ENCODE measurements at places on chromosomes 2 and 18.

- no peaks in the 10 kb centered on the region for H3K4me1 ChIP-seq
- no peaks in the 10 kb centered on the region for H3K36me3 ChIP-seq
- DNase-seq, result no peak
- no peak overlapping the region for H3K27ac ChIP-seq
Measured at GRCh38 chr18:62697636-62698035, 17.7 kb upstream of the PHLPP1 start.

DNA sequence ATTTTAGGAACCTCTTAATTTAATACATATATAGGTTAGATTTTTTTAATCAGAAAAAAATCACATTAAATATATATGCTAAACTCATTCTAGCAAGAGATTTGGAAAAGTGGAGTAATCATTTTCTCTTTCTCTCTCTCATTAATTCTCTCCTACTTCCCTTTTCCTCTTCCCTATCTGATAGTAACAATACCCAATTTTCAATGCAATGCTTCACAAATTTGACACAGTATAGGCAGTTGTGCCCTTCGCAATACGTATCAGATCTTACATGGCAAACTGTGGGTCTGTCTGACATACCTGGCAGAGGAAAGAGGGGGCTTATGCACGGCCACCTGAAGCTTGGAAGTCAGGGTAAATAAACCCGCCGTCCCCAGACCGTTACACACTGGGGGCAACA lies 444.3 kb downstream of the NBAS start:
- no peaks in the 10 kb centered on the region for H3K27me3 ChIP-seq
- no peak overlapping the region for H3K4me3 ChIP-seq
- no peak for DNase-seq
- no peaks in the 10 kb centered on the region for H3K4me1 ChIP-seq
- no peak overlapping the region for H3K27ac ChIP-seq
- H3K36me3 ChIP-seq, result no peaks in the 10 kb centered on the region

DNA sequence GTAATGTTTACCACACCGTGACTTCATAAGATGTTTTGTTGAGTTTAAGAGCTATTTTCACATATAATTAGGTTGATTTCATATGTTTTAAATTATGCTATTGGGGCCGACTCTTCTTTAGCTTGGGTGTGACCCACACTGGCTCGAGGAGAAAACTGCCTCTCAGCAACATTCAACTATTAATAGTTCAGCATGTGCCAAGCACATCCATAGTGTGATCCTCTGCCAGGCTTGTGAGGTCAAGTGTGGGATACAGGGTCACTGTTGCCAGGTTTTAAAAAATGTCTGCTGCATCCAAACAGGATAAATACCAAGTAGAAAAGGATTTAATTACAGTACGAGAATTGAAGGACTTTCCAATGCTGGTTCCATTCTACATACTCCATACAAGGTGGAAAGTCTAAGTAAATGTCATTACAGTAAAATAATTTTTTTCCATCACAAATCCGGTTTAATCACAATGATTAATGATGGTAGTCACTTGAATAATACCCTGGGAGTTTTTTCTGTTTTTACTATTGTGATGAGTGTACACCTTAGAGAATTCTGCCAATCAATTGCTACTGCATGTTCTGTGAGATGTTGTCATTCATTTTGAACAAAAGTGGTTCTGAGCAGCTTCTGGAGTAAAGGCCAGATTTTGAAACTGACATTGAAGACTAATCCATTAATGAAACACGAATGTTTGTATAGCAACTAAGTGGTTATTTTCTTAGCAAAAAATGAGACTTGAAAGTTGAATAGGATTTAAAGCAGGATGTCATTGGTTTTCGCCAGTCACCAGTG lies 84.5 kb downstream of the ABI2 start:
- no peaks in the 10 kb centered on the region for H3K27me3 ChIP-seq
- H3K27ac ChIP-seq, result no peak overlapping the region
- no peak for DNase-seq
- H3K4me1 ChIP-seq, result no peaks in the 10 kb centered on the region
- H3K4me3 ChIP-seq, result no peak overlapping the region
- H3K36me3 ChIP-seq, result peaks cover 11% of the 10 kb centered on the region

DNA sequence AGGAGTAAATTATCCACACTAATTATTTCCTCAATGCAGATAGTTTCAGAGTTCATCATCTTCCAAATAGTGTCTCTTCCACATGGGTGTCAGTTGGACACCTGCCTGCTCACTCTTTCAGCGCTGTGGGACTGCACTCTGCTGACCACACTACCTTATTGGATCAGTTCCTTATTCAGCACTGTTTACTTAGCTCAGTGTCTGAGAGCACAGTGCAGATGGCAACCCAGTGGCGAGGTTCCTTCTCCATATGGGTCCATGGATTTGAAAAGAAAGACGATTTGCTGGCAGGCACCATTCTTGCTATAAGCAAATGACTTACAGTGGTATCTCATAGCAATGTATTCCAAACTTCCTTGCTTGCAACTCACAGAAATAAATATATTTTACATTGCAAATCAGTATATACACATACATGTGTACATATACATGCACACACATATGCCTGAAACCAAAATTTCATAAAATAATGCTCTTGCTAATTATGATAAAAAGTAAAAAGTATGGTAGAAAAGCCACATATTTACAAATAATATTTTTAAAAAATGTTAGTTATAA lies 354.8 kb downstream of the INSIG2 start:
- no peaks in the 10 kb centered on the region for H3K27me3 ChIP-seq
- H3K4me3 ChIP-seq, result no peak overlapping the region
- H3K4me1 ChIP-seq, result no peaks in the 10 kb centered on the region
- DNase-seq, result no peak
- no peaks in the 10 kb centered on the region for H3K36me3 ChIP-seq

DNA sequence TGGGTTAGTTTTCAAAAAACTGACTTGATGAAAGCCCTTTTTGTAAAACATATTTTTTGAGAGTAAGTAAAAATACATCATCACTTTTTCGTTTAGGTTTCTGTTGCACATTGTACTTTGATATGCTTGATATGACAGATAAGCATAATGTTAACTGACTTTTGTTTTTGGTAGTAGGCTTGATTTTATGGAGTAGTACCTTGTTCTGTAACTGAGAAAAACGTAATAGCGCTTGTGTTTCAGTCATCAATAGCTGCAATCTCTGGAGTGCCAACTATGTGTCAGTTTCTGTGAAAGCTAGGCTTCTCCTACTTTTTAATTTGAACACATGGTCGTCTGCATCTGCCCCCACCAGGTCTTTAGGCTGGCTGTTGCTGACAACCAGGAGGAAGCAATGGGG lies 1.3 kb downstream of the LCLAT1 start:
- H3K27me3 ChIP-seq, result no peaks in the 10 kb centered on the region
- no peak overlapping the region for H3K27ac ChIP-seq
- H3K36me3 ChIP-seq, result no peaks in the 10 kb centered on the region
- peaks cover 9% of the 10 kb centered on the region for H3K4me1 ChIP-seq
- H3K4me3 ChIP-seq, result no peak overlapping the region

- H3K4me3 ChIP-seq, result no peak overlapping the region
- H3K4me1 ChIP-seq, result peaks cover 22% of the 10 kb centered on the region
- no peak for DNase-seq
- no peaks in the 10 kb centered on the region for H3K27me3 ChIP-seq
- H3K36me3 ChIP-seq, result no peaks in the 10 kb centered on the region
Measured at GRCh38 chr18:2986150-2986865, 26.6 kb downstream of the LPIN2 start.

- no peak overlapping the region for H3K4me3 ChIP-seq
- no peak for DNase-seq
- H3K27me3 ChIP-seq, result no peaks in the 10 kb centered on the region
Measured at GRCh38 chr2:73448856-73449255, 63.2 kb downstream of the ALMS1 start.

DNA sequence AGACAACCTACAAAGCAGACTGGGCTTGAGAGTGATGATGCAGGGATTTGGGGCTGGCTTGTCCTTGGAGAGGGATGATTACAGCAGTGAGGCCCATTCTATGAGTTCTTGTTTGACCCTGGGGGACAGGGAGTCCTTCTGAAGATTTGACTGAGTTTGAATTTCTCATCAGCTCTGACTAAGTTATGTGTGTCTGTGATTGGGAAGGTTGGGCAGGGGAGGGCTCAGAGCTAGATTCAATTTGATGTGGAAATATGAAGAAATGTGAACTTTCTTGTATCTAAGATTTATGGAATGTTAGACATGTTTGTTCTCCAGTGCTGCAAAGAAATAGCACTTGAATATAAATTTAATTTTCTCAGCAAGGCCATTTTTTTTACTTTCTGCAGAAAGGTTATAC lies 19.9 kb upstream of the IL1R2 start:
- H3K4me3 ChIP-seq, result no peak overlapping the region
- H3K27ac ChIP-seq, result no peak overlapping the region
- H3K27me3 ChIP-seq, result no peaks in the 10 kb centered on the region
- no peaks in the 10 kb centered on the region for H3K36me3 ChIP-seq
- DNase-seq, result no peak

- no peak overlapping the region for H3K27ac ChIP-seq
- DNase-seq, result no peak
- no peak overlapping the region for H3K4me3 ChIP-seq
- no peaks in the 10 kb centered on the region for H3K36me3 ChIP-seq
- no peaks in the 10 kb centered on the region for H3K27me3 ChIP-seq
- H3K4me1 ChIP-seq, result no peaks in the 10 kb centered on the region
Measured at GRCh38 chr2:237465515-237466148, 21.4 kb upstream of the MLPH start.

Data from effector memory CD4-positive, alpha-beta T cell (primary cell).